Kidney (tissue), 22 donors: ENCODE measurements at places on chromosomes 7 and 10. TPM values are rescaled to one million over a fixed set of nuclear protein-coding genes. Genes with fewer than 3 reads are reported as not detected.

Gene SPDYE1
- polyA plus RNA-seq, result not detected

Gene FEZF1
- not detected for polyA plus RNA-seq

Gene OR13A1
- polyA plus RNA-seq, result not detected

Gene CUBN
- 31.6 TPM for polyA plus RNA-seq

Gene FRMD4A
- polyA plus RNA-seq, result 16.0 TPM

Gene TMEM178B
- 0.58 TPM for polyA plus RNA-seq

Gene NUTM2D
- 4.8 TPM for polyA plus RNA-seq

DNA sequence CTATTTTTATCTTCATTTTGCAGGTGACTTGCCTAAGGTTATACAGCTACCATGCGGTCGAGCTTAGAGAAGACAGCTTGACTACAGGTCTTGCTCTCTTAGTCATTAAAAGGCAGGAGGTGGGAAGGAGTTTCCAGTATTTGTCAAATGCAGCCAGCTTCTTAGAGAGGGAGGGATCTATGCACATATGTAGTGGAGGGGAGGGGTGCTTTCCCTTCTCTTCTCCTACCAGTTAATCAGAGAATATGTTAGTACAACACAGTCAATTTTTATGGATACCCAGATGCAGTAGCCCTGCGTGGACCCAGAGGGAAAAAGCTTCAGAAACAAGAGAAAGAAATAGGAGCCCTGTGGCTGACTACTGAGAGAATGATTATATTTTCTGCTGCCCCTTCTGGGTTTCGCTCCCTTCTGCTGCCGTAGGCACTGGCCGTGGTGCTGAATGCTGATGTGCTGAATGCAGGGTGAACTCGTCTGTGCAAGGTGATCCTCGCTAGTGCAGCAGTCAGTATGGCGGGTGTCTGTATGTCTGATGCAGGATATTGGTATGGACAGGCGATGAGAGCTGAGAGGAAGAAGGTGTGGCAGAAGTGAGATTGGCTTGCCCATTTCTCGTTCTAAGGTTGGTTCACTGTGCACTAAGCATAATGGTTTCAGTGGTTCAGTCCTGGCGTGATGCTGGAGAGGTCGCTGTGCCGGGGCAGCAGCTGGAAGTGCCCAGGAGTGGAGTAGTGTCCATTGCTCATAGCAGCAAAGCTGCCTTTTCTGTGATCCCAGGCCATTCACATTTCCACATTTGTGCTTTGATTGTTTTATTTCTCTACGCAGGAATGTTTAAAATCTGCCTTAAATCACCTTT is 189.2 kb upstream of the PODXL start:
- peak; percentile 53 for DNase-seq

DNA sequence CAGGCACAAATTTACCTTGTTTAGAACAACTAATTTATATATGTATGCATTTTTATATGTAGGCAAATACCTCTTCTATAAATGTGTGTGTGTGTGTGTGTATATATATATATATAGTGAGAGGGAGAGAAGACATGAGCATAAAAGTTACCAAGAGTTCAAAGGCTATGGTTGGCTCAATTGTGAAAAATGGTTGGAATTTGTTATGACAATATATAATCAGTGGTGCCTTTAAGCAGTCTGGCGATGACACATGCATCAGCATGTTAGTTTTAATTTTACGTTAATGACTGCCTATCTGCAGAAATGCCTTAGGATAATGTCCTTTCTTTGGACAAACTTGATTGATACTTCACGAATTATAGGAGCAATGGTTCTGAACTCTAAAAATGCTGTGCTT is 980.8 kb upstream of the LRRTM3 start:
- DNase-seq, result no peak
